NCI-H1105 treated with DMSO at 0.1 percent for 48 hours (cell line): ENCODE measurements at places on chromosomes 11 and 22.

DNA sequence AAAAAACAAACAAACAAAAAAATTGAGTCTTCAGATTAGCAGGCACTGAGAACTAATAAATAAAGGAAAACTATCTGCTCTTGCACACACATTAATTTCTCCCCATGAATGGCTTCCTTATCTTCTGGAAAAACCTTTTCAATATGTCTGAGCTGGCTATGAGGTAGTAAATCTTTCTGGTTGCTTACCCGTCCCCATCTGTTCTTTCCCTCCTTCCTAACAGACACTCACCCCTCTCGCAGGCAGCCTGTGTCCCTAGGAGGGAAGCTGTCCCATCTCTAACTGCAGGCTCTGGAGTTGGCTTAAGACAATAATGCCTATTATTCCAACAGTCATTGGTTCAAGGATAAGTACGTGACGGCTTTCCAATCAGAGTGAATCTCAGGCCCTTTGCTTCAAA, 8.2 kb upstream of the SCUBE2 start:
- DNase-seq: no peak

GRCh38 chr22:33691057-33691630, 229.1 kb downstream of the LARGE1 start:
- DNase-seq: no peak

DNA sequence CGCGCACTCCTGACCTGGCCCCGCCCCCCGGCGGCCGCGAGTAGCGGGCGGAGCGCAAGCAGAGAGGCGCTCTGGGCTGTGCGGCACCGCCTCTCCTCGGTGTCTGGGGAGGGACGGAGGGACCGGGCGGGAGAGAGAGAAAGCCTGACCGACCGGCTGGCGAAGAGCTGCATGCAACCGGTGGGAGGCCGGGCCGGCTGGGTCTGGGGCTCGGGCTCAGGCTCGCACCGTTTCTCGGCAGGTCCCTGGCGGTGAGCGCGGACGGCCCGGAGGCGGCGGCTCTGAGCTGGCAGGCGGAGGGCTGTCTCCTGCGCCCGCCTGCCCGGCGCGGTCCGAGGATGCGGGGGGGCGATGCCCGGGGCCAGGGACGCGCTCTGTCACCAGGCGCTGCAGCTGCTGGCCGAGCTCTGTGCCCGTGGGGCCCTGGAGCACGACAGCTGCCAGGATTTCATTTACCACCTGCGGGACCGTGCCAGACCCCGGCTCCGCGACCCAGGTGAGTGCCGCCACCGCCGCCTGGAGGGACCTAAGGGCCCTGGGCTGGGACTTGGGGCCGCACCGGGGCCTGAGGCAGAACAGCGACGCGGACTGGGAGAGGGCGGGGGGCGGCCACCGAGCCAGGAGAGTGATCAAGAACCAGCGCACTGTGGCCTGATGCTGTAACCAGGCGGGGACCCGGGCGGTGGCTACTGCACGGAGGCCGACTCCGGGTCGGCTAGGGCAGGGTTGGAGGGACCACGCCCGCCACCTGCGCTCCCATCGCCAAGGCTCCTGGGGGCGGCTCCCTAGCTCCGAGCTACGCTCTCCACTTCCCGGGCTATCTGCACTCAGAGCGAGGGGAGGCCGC, at the start of gene SYT9:
SYT9 (plus strand) TSS at position 69 of the 847 bp plus-strand sequence; CDS start at position 352, 283 bp downstream.
- peak; percentile 69 for DNase-seq

DNA sequence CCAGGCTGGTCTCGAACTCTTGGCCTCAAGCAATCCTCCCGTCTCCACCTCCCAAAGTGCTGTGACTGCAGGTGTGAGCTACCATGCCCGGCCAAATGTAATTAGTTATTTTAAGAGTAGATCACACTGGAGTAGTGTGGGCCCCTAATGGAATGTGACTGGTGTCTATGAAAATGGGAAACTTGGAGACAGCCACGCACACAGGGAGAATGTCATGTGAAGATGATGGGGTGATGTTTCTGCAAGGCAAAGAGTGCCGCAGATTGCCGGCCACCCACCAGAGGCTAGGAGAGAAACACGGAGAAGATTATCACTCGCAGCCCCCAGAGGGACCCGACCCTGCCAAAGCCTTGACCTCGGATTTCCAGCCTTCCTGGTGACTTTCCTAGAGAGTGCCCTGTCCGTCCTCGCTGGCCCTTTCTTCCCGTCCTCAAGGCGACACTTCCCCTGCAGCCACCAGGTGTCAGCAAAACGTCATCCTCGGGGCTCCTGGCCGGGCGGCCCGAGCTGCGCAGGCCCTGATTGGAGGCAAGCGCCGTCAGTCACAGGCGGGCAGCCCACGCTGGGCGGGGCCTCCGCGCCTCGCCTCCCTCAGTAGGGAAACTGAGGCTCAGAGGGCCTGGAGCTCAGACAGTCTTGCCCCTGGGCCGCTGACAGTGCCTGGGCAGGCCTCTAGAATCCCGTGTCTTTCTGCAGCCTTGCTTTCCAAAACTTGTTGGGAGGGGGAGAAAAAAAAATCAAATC, 16.3 kb downstream of the CRYBB2 start:
- peak; percentile 17 for DNase-seq

DNA sequence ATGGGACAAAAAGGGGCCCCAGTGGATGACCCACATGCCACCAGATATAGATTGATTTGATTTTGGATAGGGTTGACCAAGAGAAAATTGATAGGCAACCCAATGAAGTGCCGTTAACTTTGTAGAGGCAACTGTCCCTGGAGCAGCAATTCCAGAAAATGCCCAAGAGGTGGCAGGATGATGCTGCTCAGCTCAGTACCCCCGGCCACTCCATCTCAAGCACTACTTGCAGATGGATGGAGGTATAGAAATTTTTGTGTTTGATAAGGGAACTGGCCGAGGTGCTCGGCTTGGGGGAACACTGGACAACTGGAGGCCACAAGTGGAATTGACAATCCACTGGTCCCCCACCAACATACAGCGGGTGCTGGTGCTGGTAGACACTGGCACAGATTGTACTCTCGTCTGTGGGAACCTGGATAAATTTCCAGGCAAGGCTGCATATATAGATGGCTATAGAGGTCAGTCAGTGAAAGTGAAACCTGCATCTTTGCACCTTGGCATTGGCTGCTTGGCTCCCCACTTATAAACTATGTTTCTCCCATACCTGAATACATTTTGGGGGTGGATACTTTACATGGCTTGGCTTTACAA, 86.3 kb downstream of the CCDC83 start:
- DNase-seq: peak; percentile 71

- DNase-seq: no peak
Measured at GRCh38 chr22:44191036-44191454, 10.3 kb downstream of the PARVG start.

GRCh38 chr11:37109286-37109585, 511.2 kb upstream of the RAG2 start:
- no peak for DNase-seq

- no peak for DNase-seq
Measured at GRCh38 chr11:113556036-113556435, 80.8 kb upstream of the DRD2 start.

DNA sequence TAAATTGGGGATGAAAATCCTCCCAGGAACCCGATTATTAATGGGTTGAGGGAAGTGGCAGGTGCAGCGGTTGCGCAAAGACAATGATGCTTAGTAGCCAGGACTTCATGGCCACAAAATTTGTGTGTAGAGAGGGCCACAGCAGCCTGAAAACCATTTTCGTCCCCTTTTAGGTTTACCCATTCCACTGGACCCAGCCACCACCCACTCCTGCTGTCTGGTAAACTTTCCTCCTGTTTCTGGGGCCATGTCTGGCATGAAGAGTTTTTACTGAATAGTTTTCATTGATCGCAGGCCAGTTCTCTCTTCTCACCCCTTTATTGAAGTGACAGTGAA, 69.5 kb upstream of the SYT13 start:
- DNase-seq: peak; percentile 42

DNA sequence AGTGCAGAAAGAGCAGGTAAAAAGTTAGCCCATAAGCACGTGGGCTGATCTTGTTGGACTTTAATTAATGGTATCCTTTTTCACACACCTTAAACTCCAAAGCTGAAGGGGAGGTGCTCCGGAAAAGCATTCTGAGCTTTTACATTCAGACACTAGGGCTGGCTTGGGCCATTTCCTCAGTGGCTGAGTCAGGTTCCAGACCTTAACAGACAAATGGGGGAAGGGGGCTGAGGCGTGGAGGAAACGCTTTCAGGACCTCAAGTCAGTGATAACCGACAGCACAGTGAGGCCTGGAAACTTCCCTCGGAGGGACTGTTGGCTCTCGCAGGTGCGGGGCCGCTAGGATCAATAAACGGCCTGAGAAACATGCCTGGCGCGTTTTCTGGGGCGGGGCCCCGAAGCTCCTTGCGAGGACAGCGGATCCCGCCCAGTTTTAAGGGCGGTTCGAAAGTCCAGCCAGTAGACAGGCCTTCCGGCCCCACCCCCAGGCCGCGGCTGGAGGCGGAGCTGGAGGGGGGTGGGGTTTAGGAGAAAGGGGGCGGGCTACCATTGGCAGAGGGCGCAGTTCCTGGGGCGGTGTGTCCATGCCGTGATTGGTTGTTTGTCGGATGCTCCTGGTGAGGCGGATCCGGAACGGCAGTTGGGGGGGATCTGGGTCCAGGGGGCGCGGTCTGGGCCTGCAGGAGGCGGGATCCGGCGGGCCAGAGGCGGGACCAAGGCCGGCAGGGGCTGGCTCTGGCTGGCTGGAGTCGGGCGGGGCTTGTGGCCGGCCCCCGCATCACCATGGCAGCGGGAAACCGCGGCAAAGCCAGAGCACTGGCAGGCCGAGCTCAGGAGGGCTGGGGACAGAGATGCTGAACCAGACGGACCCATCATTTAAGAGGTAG, 8.0 kb downstream of the C11orf52 start:
- peak; percentile 97 for DNase-seq

- no peak for DNase-seq
Measured at GRCh38 chr22:17772958-17773605, 1.2 kb downstream of the BID start.

GRCh38 chr11:68767672-68768071, 16.4 kb upstream of the TESMIN start:
- DNase-seq: no peak
